ENCODE measurements at places on chromosomes 3 and 15.

DNA sequence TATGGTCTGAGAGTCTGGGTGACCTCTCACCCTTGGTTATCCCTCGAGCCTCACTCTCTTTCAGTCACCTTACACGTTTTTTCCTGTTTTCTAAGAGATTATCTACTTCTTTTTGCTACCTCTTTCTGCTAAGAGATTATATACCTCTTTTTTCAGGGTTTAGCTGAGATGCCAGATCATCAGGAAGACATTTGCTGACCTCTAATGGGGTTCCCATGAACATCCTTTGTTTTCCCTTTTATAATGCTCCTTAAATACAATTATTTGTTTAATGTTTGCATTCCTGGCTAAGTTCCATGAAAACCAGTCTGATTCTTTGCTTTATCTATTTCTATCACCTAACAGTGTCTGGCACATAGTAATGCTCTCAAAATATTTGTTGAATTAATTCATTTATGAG is 39.6 kb downstream of the LEKR1 start:
- DNase-seq: no peak

DNA sequence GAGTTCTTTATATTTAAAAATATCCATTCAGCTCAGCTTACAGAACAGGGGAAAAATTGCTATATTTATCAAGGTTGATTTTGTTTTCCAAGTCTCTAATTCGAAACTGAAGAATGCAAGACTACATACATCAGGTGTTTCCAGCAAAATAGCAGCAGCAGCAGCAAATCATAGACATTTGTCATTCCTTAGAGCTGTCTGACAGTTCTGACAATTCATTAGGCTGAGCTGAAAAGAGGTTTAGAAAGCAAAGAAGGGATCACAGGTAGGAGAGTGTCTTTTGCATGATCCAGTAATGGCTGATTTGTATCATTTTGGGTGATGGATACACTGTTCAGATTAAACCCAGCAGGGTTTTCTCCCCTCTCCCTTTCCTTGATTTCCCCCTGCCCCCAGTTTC is 545.7 kb downstream of the MCTP2 start:
- no peak for DNase-seq

- no peak for DNase-seq
These were observed 40.6 kb upstream of the IREB2 start for GRCh38 chr15:78397382-78397781.

- no peak for DNase-seq
These were observed 342.9 kb downstream of the IL20RB start for GRCh38 chr3:137300703-137301102.

- DNase-seq: no peak
These were observed 229.1 kb upstream of the ADAMTS9 start for GRCh38 chr3:64916937-64917336.

- DNase-seq: peak; percentile 84
These were observed 6.8 kb downstream of the SOX14 start for GRCh38 chr3:137770835-137771399.

DNA sequence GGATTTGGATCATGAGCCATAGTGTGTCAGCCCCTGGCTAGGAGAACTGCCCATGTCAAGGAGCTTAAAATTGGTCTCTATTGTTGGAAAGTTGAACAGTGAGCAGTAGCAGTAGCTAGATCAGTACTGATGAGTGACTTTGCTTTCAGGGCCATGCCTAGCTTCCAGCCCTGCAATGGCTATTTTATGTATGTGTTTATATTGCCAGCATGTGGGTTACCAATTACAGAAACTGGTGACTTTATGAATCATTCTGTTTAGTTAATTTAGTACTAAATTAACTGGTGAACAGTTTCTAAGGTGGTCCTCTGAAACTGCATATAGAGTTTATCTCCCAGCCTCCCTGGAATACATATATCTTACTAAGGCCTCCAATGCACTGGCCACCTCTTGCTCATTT is 908.1 kb upstream of the ALCAM start:
- DNase-seq: no peak

GRCh38 chr3:160400702-160401150 is 1.3 kb downstream of the SMC4 start:
- peak; percentile 38 for DNase-seq

- DNase-seq: no peak
These were observed 1.5 kb downstream of the IGSF10 start for GRCh38 chr3:151459358-151459757.

- DNase-seq: no peak
These were observed 29.4 kb upstream of the WNT5A start for GRCh38 chr3:55516392-55517030.

DNA sequence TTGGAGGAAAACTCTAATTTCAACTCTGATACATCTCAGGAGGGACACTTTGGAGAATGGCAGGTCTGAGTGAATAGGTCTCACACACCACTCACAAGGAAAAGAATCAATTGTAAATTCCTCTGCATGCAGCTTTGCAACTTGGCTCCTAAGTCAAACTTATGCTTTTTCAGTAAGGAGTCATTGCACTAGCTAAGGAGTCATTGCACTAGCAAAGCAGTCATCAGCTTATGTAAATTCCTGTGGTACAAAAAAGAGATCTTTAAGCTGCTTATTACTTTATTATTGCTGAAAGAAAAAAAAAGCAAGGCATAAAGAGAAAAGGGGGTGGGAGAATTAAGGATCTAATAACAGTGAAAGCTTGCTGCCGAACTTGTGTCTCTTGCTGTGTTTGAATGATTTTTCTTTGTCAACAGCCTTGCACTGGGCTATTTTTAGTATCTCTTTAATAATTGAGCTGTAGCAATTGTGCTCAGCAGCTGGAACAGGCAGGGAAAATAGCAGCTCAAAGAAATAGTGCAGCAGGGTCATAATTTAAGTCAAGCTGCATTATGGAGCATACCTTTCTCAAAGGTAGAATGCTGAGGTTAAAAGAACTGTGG is 154.3 kb upstream of the ARPP21 start:
- DNase-seq: no peak

DNA sequence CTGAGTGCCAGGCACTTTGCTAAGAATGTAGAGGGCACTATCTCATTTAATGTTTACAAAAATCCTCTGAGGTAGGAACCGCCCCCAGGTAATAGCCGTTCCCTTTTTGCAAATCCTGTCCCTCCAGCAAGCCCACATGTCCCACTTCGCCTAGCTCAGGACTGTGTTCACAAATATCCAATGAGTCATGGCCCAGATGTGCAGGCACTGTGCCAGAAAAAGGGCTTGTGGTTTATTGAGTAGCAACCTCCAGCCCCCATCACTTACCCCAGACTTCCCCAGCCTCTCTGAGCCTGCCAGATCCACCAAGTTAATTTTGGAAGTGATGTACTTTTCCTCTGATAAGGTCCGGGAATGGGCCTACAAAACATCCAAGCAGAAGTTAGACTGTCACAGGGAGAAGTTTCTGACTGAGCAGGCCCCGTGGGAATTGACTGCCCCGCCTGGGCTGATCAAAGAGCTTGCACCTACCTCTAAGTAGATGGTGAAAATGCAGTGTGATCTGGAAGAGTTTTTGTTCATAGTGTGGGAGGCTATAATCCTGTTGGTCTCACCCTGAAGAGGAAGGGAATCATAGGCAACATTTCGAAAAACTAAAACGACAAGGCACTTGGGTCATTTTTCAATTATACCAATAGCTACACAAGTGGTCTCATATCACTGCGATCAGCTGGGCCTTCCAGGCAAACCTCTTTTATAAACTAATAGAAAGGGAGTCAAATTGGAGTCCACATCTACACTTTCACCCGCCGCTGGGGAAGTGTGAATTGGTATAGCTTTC is 15.7 kb downstream of the KIF9 start:
- DNase-seq: peak; percentile 66

GRCh38 chr3:13108861-13109260 is 35.6 kb upstream of the IQSEC1 start:
- DNase-seq: no peak

- DNase-seq: no peak
These were observed 276.5 kb upstream of the P2RY1 start for GRCh38 chr3:152558386-152558785.

DNA sequence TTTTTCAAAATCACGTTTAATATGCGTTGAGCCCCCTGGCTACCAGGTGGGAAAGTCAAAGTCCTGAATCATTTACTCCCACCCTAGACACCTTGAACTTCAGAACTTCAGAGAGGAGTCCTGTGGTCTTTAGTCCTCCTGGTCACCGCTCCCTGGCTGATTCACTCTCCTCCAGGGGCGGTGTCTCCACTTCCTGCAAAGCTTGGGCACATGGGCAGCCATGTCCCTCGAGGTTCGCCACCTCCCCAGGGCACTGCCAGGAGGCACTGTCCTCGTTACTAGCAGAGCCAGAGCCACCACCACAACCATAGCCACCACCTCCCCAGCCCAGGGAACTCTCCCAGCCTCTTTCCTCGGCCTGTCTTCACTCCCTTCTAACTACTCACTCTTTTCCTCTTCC is 31.0 kb downstream of the LOXL1 start:
- DNase-seq: no peak

- DNase-seq: no peak
These were observed 315.1 kb downstream of the ARPP21 start for GRCh38 chr3:35954413-35954812.

DNA sequence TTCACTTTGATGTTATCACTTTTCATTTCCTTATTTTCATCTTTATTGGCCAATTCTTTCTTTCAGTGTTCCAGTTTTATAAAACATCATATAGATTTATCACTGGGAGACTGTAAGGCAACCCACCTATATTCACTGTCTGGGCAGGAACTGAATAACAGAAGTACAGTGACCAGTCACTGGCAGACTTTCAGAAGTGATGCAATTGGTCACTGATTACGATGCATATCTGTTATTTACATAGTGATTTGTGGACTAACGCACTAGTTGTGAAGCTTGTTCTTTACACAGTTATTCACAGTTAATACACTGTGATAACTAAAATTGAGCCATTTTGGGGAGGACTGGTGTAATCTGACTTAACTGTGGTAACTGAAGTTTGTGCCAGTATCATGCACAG is 190.2 kb upstream of the DPH6 start:
- DNase-seq: no peak

GRCh38 chr3:60309539-60310268 is 941.5 kb downstream of the FHIT start:
- DNase-seq: peak; percentile 33

DNA sequence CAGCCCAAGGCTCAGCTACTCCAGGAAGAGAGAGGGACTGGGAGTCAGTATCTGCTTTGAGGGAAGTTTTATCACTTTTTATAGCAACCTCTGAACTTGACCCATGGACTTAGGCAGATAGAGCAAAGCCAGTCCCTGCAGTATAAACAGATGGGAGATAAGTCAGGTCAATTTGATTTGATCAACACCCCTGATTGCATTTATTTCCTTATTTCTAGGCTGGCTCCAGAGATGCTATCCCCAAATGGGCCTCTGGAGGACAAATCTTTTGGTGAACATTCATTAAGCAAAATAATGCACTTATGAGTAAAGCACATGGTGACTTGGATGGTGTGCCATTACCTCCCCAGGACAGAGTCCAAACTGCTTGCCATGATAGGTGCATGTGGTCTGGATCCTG is 8.9 kb upstream of the IDH3A start:
- DNase-seq: no peak

- no peak for DNase-seq
These were observed 17.7 kb downstream of the CPN2 start for GRCh38 chr3:194333212-194333980.

- DNase-seq: peak; percentile 95
These were observed 84.4 kb downstream of the GPR156 start for GRCh38 chr3:120200493-120201235.

GRCh38 chr3:146187334-146187950 is 26.5 kb upstream of the PLOD2 start:
- peak; percentile 77 for DNase-seq

GRCh38 chr3:40968666-40969065 is 230.6 kb upstream of the CTNNB1 start:
- DNase-seq: no peak

GRCh38 chr3:150098621-150099020 is 127.9 kb upstream of the PFN2 start:
- no peak for DNase-seq

DNA sequence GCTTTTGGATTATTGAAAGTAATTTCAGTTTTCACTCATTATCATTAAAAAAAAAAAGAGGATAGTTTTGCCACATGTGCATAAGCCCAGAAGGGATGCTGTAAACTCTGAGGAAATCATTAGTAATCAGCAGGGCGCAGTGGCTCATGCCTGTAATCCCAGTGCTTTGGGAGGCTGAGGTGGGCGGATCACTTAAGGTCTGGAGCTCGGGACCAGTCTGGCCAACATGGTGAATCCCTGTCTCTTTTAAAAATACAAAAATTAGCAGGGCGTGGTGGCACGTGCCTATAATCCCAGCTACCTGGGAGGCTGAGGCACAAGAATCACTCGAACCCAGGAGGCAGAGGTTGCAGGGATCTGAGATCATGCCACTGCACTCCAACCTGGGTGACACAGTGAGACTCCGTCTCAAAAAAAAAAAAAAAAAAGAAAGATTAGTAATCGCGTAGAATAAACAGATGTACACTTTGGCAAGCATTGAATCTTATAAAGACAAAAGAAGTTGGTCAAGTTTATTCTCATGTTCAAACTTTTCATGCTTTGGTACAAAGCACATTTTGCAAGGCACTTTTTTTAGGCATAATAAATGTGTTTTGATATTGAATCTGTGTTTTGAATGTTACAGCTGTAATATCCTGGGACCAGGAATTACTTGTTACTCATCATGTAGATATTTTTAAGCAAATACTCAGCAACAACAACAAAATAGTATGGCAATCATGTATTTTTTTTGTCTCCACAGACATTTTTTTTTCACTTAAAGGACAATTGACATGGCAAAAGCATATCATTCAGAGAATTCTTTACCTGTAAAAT is 93.2 kb upstream of the AGTR1 start:
- DNase-seq: no peak

GRCh38 chr15:101538177-101538576 is 48.7 kb upstream of the PCSK6 start:
- DNase-seq: no peak

GRCh38 chr15:45448066-45448915 is 69.9 kb upstream of the GATM start:
- no peak for DNase-seq

DNA sequence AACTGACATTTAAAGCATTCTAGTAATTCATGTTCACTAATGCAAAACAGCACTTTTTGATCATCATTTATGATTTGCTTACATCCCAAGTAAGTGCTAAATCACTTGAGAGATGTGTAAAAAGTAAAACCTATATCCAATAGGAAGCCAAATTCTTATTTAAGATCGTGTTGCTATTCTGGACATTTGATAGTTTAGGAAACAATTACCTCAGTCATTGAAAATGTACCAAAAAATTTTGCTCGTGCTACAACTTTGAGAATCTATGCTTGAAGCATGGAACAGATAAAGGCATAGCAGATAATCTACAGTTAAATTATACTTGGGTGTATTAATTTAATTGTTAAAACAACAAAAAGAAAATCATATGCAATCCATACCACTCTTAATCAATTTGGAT is 571.6 kb upstream of the NR2F2 start:
- no peak for DNase-seq

GRCh38 chr3:178393824-178394223 is 142.4 kb upstream of the KCNMB2 start:
- DNase-seq: no peak
